Activated CD4-positive, CD25-positive, alpha-beta regulatory T cell treated with anti-CD3 and anti-CD28 coated beads, Interleukin-2, amount 50 U/mL, for 16 hours (primary cell): ENCODE measurements at places on chromosomes 3 and 15.
A peak's percentile ranks its signal among the peaks of the same experiment; 100 is the strongest.

DNA sequence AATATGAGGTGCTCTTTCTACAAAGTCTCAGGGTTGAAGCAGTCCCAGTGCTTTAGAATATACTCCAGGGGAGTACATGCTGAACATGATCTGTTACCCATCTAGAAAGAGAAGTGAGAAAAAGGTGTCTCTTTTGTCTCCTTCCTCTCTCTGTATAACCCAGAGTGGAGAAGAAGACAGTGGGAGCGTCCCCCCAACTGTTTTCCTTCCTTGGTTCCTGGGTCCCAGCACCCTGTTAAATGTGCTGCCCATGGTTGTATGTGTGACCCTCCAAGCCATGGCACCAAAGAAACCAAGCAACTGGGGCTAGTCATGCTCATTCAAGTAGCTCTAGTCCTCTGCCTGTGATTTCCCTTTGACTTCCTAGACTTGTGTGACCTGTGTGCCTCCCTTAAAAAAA is 683.7 kb downstream of the TBL1XR1 start:
- DNase-seq: no peak

GRCh38 chr15:59689626-59690236 is 611 bp upstream of the BNIP2 start:
- peak; percentile 19 for DNase-seq

DNA sequence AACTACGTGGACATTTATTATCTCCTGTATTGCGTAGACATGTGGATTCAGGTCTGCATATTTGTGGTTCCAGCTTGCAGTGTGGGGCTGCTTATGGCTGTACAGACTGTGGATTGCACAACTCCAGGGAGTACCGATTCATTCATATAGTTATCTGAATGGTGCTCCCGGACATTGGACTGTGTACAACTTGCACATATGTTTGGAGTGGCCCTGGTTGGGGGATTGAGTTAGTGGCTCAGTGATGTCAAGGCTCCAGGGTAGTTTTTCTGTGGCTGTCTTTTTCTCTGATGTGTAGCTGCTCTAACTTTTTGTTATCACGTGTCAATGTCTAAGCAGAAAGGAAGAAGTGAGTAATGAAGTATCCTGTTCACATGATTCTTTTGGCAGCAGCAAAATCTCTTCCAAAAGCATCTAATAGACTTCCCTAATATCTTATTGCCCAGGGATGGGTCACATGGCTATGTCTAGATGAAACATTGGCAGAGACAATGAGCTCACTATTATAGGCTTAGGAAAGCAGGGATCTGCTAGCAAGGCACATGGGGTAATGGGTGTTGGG is 15.8 kb downstream of the ST3GAL6 start:
- no peak for DNase-seq

- DNase-seq: no peak
Observed at GRCh38 chr3:16907243-16907642, 22.5 kb downstream of the PLCL2 start.

DNA sequence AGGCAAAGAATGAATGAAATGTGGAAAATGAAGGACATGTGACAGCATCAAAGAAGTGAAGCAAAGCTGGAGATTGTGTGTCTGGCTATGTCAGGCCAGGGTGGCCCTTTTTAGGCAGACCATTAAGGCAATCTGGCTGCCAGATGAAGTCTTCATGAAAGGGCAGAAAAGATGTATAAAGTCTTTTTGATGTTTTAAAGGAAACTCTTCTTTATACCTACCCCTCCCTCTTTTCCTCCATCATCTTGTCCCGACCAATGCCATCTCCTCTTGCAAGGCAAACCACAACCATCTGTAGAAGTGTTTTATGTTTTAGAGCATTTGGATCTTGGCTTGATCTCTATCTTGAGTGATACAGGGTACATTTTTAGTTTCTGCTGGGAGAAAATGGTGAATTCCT is 259.2 kb downstream of the LSAMP start:
- DNase-seq: no peak

DNA sequence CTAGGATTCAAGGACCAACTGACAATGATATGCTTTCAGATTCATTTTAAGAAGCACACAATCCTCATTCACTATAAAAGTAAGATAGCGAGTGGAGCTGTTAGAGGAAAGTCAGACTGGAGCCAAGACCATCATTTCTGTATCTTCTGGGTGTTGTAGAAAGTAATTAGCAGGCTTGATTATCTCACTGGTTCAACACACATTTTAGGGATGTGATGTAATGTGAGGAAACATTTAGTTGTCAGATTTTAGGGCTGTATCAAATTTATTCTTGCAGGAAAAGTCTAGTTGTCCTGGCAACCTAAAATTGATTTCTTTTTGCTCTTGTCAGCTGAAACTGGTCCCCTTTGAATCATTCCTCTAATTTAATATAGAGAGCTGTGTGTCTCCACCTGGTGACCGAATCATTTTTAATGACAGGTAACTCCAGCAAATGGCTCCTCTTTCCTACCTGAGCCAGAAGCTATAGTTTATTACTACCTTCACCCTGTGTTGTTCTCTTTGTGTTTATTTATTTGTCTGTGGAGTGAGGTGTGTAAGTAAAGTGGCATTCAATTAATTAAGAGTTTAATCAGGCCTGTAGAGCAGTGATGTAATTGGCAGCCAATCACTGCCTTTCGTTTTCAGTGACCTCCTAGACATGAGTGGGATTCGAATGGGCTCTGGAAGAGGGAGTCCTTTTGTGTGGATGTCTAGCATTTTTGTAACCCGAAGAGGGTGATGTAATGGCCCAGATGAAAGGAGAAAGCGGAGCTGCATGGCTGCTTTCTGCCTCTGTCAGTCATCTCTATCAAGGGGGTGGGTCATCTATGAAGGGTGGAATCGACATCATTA is 125.8 kb downstream of the LPP start:
- no peak for DNase-seq

- DNase-seq: no peak
Observed at GRCh38 chr3:177787279-177788041, 590.2 kb upstream of the TBL1XR1 start.

- DNase-seq: no peak
Observed at GRCh38 chr15:97947465-97948260, 12.8 kb upstream of the ARRDC4 start.

DNA sequence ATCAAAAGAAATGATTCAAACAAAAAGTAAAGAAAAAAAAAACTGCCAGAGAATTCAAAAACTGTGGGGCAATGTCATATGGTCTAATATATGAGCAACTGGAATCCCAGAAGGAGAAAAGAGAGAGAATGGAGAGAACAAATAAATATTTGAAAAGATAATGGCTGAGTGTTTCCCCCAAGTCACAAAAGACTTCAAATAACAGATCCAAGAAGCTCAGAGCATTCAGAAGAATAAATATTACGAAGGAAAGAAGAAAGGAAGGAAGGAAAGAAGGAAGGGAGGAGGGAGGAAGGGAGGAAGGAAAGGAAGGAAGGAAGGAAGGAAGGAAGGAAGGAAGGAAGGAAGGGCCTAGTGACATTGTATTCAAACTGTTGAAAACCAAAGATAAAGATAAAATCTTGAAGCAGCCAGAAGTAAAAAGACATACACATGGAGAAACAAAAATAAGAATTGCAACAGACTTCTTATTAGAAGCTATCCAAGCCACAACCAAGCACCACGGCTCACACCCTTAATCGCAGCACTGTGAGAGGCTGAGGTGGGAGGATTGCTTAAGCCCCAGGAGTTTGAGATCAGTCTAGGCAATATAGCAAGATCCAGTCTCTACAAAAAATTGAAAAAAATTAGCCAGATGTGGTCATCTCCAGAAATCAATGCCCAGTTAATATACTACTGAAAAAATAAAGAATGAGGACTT is 118.9 kb upstream of the IGSF10 start:
- DNase-seq: no peak

GRCh38 chr3:136343873-136344555 is 93.9 kb downstream of the PCCB start:
- no peak for DNase-seq

GRCh38 chr15:101042320-101042719 is 123.2 kb downstream of the LRRK1 start:
- DNase-seq: no peak

- DNase-seq: no peak
Observed at GRCh38 chr15:56778761-56779160, 45.5 kb upstream of the ZNF280D start.

DNA sequence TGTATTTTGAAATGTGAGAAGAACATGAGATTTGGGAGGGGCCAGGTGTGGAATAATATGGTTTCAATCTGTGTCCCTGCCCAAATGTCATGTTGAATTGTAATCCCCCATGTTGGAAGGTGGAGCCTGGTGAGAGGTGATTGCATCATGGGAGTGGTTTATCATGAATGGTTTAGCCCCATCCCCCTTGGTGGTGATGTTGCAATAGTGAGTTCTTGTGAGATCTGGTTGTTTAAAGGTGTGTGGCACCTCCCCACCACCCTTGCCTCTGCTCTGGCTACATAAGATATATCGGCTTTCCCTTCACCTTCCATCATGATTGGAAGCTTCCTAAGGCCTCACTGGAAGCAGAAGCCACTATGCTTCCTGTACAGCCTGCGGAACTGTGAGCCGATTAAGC is 23.9 kb upstream of the TMEM108 start:
- no peak for DNase-seq

- no peak for DNase-seq
Observed at GRCh38 chr3:120506076-120506827, 55.5 kb upstream of the FSTL1 start.

GRCh38 chr3:40911928-40912327 is 287.4 kb upstream of the CTNNB1 start:
- DNase-seq: no peak

DNA sequence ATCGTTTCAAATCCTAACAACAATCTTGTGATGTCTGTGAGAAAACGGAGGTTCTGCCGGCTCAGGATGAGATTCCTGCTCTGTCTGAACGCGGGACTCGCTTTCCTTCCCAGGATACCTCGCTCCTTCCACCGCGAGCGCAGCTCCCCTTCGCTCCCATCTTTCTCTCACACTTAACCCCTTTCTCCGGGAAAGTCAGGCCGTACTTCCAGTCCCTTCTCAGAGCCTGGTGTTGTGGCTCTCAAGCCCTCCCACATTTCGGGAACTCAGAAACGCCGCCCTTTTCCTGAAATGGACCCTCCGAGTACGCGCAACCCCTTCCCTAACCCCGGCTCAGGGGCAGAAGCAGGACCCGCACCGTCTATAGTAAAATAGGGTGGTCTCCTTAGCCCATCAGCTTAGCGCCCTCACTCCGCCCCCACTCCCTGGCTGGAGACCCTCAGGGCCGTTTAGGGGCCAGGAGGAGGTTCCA is 378 bp upstream of the FEM1B start:
- DNase-seq: peak; percentile 6

DNA sequence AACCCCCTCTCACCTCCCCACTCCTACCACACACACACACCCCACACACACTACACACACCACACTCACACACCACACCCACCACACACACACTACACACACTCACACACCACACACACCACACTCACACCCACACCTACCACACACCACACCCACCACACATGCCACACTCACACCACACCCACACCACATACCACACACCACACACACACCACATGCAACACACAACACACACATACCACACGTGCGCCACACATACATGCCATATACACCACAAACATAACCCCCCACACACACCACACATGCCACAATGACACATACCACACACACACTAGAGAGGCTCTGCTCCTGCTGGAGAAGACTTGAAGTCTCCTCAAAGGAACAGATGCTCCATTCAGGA is 5.9 kb upstream of the ITPKA start:
- no peak for DNase-seq

DNA sequence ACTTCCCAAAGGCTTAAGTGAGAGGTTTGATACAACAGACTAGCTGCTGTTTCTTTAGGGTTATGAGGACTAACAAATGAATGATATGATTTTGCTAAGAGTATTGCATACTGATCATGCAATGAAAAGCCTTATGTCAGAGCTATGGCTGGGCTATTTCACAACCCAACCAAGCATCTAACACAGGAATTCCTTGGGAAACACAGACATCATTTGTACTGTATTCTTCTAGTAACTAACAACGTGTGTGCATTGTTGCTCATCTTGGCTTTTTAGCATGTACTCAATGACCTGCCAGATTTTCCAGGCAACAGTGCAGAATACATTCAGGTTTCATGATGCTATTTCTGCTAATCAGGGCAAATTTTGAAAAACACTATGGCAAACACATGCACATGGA is 19.3 kb downstream of the PDZRN3 start:
- DNase-seq: no peak

- DNase-seq: no peak
Observed at GRCh38 chr3:169836078-169836941, 23.6 kb upstream of the LRRC34 start.

DNA sequence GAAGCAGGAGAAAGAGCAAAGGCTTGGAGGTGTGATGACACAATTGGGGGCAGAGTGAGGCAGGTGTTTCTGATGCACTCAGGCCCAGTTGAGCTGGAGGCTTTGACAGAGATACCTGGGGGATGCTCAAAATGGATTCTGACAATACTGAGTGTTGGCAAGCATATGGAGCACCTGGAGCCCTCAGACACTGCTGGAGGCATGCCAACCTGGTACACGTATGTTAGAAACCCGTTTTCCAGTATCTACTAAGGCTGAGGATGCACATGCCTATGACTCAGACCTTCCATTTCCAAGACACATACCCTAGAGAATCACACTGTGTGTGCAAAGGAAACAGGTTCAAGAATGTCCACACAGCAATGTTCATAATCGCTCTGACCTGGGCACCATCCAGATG is 58.7 kb downstream of the WNT7A start:
- no peak for DNase-seq

DNA sequence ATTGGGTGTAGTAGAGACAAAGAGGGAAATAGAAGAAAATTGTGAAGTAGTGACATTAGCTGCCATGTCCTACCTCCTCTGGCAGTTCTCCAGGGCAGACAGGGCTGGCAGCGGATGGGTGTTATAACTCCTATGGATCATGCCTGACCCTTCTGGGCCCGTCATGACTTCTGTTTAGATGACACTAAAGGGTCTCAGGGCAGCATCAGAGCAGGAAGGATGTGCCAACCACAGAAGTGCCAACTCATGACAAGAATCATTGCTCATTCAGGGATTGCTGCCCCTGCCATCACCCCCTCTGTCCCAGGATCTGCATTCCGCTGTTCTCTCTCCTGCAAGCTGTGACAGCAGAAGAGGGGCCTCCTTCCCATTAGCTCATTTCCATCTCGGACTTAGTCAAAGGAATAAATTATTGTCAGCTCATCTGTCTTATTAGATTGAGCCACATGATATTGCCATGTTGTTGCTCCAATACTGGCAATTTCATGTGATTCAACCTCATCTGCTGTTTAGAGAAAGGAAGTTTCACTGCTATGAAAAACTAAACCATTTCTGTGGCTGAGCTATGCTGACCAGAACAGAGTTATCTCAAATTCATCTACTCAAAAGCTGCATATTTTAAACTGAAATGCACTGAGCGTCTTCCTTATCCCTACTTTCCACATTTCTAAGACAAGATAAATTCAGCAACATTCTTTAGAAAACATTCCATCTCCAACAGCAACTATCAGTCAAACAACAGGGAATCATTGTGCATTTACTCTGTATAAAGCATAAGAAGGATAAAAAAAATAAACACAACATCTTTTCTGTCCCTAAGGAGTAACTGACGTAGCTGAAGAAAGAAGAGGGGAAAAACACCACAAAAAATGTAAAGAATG is 271.6 kb downstream of the FHIT start:
- DNase-seq: no peak

GRCh38 chr3:175980486-175981090 is 1121.5 kb downstream of the NAALADL2 start:
- no peak for DNase-seq
